Activated CD8-positive, alpha-beta memory T cell treated with anti-CD3 and anti-CD28 coated beads, Interleukin-2, amount 10 ng/mL, durations not matched to agents 7 days and 5 days (primary cell): ENCODE measurements at places on chromosomes 6 and 20. TPM values are rescaled to one million over a fixed set of nuclear protein-coding genes. Genes with fewer than 3 reads are reported as not detected.

DNA sequence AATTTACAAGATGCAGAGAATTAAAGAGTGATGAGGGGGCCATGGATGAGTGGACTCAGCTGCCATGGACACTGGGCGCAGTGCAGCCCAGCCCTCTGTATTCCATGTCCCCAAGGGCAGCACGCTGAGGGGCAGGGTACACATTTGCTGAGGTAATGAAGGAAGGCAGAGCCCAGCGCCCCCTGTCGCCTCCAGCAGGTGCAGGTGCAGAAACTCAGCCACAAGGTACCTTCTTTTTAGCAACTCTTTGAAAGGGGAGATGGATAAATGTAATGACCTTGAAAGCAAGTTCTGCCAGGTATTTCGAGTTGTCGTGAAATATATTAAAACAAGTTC is 7.1 kb downstream of the CD93 start:
- no peak for DNase-seq

GRCh38 chr6:12482386-12483375 is 192.5 kb downstream of the EDN1 start:
- DNase-seq = no peak

DNA sequence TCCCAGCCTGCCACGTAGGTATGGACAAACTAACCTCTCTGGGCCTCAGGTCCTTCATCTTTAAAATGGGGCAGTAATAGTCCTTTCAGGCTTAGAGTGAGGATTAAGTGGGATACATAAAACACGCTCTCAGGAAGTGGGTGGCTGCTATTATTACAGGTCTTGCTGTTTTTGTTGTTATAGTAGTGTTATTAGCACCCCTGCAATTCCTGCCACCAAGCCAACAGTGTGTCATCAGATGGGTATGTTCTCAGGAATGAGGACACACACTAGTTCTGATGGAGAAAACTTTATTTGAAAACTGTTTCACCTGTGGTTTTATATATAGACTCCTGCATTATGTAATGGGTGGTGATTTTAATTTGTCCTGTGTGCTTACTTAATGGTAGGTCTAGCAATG is 131.7 kb downstream of the LRRC1 start:
- DNase-seq = no peak

- no peak for DNase-seq
Measured at GRCh38 chr6:38750968-38751615, 36.0 kb downstream of the DNAH8 start.

DNA sequence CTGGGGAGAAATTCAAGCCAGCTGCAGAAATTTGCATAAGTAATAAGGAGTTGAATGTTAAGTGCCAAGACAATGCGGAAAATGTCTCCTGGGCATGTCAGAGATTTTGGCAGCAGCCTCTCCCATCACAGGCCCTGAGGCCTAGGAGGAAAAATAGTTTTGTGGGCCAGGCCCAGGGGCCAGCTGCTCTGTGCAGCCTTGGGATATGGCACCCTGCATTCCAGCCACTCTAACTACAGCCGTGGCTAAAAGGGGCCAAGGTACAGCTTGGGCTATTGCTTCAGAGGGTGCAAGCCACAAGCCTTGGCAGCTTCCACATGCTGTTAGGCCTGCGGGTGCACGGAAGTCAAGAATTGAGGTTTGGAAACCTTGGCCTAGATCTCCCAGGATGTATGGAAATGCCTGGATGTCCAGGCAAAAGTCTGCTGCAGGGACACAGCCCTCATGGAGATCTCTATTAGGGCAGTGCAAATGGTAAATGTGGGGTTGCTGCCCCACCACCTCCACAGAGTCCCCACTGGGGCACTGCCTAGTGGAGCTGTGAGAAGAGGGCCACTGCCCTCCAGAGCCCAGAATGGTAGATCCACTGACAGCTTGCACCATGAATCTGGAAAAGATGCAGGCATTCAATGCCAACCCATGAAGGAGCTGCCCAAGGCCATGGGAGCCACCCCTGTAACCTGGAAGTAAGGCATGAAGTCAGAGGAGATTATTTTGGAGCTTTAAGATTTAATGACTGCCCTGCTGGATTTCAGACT is 126.5 kb downstream of the DTNBP1 start:
- no peak for DNase-seq

- DNase-seq = peak; percentile 53
Measured at GRCh38 chr6:64330694-64331307, 695.2 kb downstream of the PHF3 start.

- DNase-seq = no peak
Measured at GRCh38 chr6:45075246-45075645, 252.9 kb upstream of the RUNX2 start.

DNA sequence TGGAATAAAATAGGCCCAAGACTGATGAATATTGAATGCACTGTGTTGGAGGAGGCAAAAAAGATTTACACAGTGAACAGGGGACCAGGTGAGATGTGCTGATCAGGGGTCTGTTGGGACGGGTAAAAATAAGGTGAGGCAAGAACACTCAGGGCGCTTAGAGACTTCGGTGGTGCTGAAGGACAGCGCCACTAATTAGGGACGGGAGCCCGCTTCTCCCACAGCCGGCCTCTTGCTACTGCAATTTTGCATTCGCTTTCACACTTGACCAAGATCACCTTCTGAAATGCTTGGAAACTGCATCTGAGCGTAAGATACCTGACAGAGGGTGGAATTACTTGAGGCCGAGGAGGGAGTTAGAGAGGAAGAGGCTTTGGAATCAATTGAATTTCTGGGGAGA is 7.3 kb downstream of the TFAP2D start:
- DNase-seq = no peak

- no peak for DNase-seq
Measured at GRCh38 chr20:13009682-13010406, 1.1 kb downstream of the SPTLC3 start.

Gene AVP
- total RNA-seq = not detected

Gene PRICKLE4
- not detected for total RNA-seq

Gene ALDH8A1
- 0.84 TPM for total RNA-seq

Gene SS18L1
- total RNA-seq = 19.5 TPM

Gene ZFP64
- 11.5 TPM for total RNA-seq

Gene ZBTB46
- 0.15 TPM for total RNA-seq
